ENCODE measurements at places on chromosomes 6 and 20. TPM values are rescaled to one million over a fixed set of nuclear protein-coding genes. Genes with fewer than 3 reads are reported as not detected.

Gene HLA-DQB1
- total RNA-seq, result not detected

Gene TOX2
- 25.7 TPM for total RNA-seq

Gene CRIP3
- total RNA-seq, result not detected

Gene TNFRSF6B
- 0.69 TPM for total RNA-seq

Gene TAGAP
- not detected for total RNA-seq

Gene DYNLT2
- total RNA-seq, result 1.5 TPM

Gene PPP2R5D
- total RNA-seq, result 51.0 TPM

Measured in endothelial cell of umbilical vein (primary cell).